Small intestine (tissue), 16 donors: ENCODE measurements at places on chromosomes 4 and X. TPM values are rescaled to one million over a fixed set of nuclear protein-coding genes. Genes with fewer than 3 reads are reported as not detected.

The PRR32 gene
- 0.62 TPM for polyA plus RNA-seq

GRCh38 chr4:54525602-54526001, 132.2 kb upstream of the KIT start:
- no peak overlapping the region for H3K4me3 ChIP-seq
- DNase-seq: no peak
- no peak overlapping the region for H3K27ac ChIP-seq
- H3K36me3 ChIP-seq: no peaks in the 10 kb centered on the region
- no peaks in the 10 kb centered on the region for H3K4me1 ChIP-seq
- H3K27me3 ChIP-seq: no peaks in the 10 kb centered on the region

- H3K27me3 ChIP-seq: peaks cover 7% of the 10 kb centered on the region
- DNase-seq: no peak
- H3K36me3 ChIP-seq: no peaks in the 10 kb centered on the region
- H3K4me1 ChIP-seq: no peaks in the 10 kb centered on the region
These were observed 12.8 kb upstream of the ASMTL start for GRCh38 chrX:1465286-1466231.

DNA sequence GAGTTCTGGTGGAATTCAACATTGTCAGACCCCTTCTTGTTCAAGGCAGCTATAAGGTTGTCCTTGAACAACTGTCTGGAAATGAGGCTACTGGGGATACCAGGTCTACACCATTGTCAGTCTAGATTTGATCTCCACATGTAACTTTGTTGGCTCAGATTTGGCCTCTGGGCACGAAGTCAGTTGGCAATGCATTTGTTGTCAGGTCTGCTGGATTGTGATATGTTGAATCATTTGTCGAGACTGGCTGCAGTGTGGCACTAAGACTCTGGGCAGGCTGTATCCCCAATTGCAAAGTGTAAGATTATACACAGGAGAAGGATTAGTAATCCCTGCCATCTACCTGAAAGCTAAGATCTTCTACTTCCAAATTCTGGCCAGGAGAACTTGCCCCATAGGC, 26.5 kb downstream of the ZNF81 start:
- H3K27me3 ChIP-seq: no peaks in the 10 kb centered on the region
- no peaks in the 10 kb centered on the region for H3K36me3 ChIP-seq
- peaks cover 3% of the 10 kb centered on the region for H3K4me1 ChIP-seq
- H3K4me3 ChIP-seq: no peak overlapping the region

DNA sequence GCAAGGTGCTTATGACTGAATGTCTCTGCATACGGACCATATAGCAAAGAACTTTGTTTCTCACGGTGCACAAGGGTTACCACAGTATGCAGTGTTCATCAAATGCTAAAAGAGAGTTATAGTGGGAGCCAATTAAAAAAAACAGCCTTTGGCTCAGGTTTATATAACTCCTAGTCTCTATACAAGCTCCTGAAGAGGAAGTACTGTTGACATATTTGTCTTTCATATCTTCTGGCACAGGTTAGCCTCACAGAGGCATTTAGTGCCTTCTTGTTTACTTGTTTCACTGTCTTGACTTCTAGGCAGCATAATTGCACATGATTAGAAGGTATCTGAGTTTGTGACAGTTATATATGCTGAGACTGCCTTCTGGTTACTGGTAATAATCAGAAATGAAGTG, 158.8 kb upstream of the FAM47C start:
- H3K4me1 ChIP-seq: no peaks in the 10 kb centered on the region
- H3K36me3 ChIP-seq: no peaks in the 10 kb centered on the region
- no peaks in the 10 kb centered on the region for H3K27me3 ChIP-seq
- peak; percentile 5 for DNase-seq

- peak; percentile 49 for DNase-seq
- H3K27ac ChIP-seq: no peak overlapping the region
- no peak overlapping the region for H3K4me3 ChIP-seq
- H3K4me1 ChIP-seq: no peaks in the 10 kb centered on the region
- no peaks in the 10 kb centered on the region for H3K36me3 ChIP-seq
These were observed 183.2 kb upstream of the MAGEE2 start for GRCh38 chrX:75968293-75968692.

The ADGRG2 gene
- polyA plus RNA-seq: 1.6 TPM

GRCh38 chr4:66404141-66404540, 733.9 kb upstream of the EPHA5 start:
- H3K4me3 ChIP-seq: no peak overlapping the region
- no peak for DNase-seq
- no peaks in the 10 kb centered on the region for H3K27me3 ChIP-seq
- H3K4me1 ChIP-seq: no peaks in the 10 kb centered on the region
- no peaks in the 10 kb centered on the region for H3K36me3 ChIP-seq

GRCh38 chr4:146029147-146029546, 90.5 kb upstream of the ZNF827 start:
- peaks cover 18% of the 10 kb centered on the region for H3K4me1 ChIP-seq
- no peak for DNase-seq

- no peaks in the 10 kb centered on the region for H3K27me3 ChIP-seq
- DNase-seq: no peak
- H3K27ac ChIP-seq: no peak overlapping the region
- H3K4me3 ChIP-seq: no peak overlapping the region
- no peaks in the 10 kb centered on the region for H3K36me3 ChIP-seq
These were observed 174.1 kb downstream of the COX18 start for GRCh38 chr4:72895408-72895807.

The TMSB15B gene
- 1.8 TPM for polyA plus RNA-seq

The KCND1 gene
- 0.27 TPM for polyA plus RNA-seq

- no peaks in the 10 kb centered on the region for H3K27me3 ChIP-seq
- H3K27ac ChIP-seq: no peak overlapping the region
- H3K36me3 ChIP-seq: no peaks in the 10 kb centered on the region
- peaks cover 7% of the 10 kb centered on the region for H3K4me1 ChIP-seq
- no peak overlapping the region for H3K4me3 ChIP-seq
- DNase-seq: no peak
These were observed 172.6 kb downstream of the AMELX start for GRCh38 chrX:11465648-11466411.

DNA sequence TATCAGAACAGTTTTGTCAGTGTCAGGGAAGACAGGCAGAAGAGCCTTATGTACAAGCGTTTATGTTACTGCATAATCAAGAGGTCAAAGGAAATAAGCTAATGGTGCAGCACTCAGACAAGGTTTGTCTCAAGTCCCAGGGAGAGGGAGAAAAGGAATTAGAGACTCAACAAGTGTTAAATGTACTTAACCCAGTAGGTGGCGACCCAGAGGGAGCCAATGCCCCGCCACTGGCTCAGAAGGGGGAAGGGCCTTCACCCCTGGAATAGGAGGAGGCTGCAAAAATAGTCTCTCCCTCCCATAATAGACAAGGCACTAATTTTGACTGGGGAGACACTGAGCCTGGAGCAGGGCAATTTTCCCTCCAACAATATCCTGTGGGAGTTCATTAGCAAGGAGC, 14.1 kb upstream of the PAPSS1 start:
- no peaks in the 10 kb centered on the region for H3K36me3 ChIP-seq
- H3K27ac ChIP-seq: no peak overlapping the region
- DNase-seq: no peak
- no peak overlapping the region for H3K4me3 ChIP-seq
- H3K27me3 ChIP-seq: no peaks in the 10 kb centered on the region

- H3K27me3 ChIP-seq: no peaks in the 10 kb centered on the region
- no peaks in the 10 kb centered on the region for H3K4me1 ChIP-seq
- H3K27ac ChIP-seq: no peak overlapping the region
- peaks cover 7% of the 10 kb centered on the region for H3K36me3 ChIP-seq
These were observed 2.0 kb downstream of the GTPBP6 start for GRCh38 chrX:316351-317325.

GRCh38 chr4:102557636-102558035, 56.5 kb downstream of the NFKB1 start:
- peaks cover 6% of the 10 kb centered on the region for H3K4me1 ChIP-seq
- DNase-seq: no peak
- H3K4me3 ChIP-seq: no peak overlapping the region
- peaks cover 3% of the 10 kb centered on the region for H3K36me3 ChIP-seq
- no peak overlapping the region for H3K27ac ChIP-seq

- no peaks in the 10 kb centered on the region for H3K4me1 ChIP-seq
- H3K27me3 ChIP-seq: no peaks in the 10 kb centered on the region
- peak; percentile 33 for DNase-seq
- no peaks in the 10 kb centered on the region for H3K36me3 ChIP-seq
These were observed at the start of gene HSPA4L for GRCh38 chr4:127782275-127783025. Gene HSPA4L, plus strand, starts transcription at chr4:127782322. Its CDS starts 229 bp downstream, at chr4:127782551.

- H3K4me1 ChIP-seq: peaks cover 10% of the 10 kb centered on the region
- peaks cover 2% of the 10 kb centered on the region for H3K27me3 ChIP-seq
- no peaks in the 10 kb centered on the region for H3K36me3 ChIP-seq
- H3K27ac ChIP-seq: peak overlapping the region; percentile 86
- DNase-seq: no peak
These were observed 691 bp upstream of the EREG start for GRCh38 chr4:74364256-74364651.

DNA sequence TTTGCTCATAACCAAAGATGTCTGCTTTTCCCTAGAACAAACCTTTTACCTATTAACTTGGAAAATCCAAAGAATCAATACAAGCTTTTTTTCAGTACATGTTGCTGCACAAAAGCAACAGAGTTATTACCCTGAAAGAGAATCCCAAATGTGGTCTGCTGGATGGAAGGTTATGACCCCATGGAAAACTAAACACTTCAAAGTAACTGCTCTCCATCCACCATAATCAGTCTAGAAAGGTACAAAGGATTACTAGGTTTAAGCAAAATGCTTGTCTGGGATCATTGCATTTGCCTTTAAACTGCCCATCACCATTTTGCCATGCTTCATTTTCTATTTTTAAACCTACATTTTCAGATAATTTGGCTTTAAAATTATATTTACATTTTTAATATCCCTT, 11.7 kb downstream of the MMRN1 start:
- no peaks in the 10 kb centered on the region for H3K4me1 ChIP-seq
- no peaks in the 10 kb centered on the region for H3K27me3 ChIP-seq
- no peak overlapping the region for H3K4me3 ChIP-seq
- DNase-seq: no peak

DNA sequence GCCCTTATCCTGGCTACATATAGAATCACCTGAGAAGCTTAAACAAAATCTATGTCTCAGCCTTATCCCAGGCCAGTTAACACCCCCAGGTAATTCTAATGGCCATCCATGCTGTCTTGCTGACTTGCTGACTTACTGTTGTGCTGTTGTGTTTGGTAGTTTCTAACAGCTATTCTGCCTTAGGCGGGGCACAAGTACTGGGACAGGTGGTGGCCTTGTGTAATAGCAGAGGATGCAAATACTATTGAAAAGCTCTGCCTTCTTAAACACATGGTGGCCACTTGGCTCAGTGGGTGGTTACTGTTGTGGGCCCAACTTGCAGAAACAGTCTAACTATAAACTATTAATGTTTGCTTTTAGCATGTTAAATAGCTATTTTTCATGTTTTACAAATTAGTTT, 56.2 kb downstream of the CDS1 start:
- no peaks in the 10 kb centered on the region for H3K4me1 ChIP-seq
- H3K27ac ChIP-seq: no peak overlapping the region
- H3K36me3 ChIP-seq: peaks cover 4% of the 10 kb centered on the region
- no peak overlapping the region for H3K4me3 ChIP-seq

DNA sequence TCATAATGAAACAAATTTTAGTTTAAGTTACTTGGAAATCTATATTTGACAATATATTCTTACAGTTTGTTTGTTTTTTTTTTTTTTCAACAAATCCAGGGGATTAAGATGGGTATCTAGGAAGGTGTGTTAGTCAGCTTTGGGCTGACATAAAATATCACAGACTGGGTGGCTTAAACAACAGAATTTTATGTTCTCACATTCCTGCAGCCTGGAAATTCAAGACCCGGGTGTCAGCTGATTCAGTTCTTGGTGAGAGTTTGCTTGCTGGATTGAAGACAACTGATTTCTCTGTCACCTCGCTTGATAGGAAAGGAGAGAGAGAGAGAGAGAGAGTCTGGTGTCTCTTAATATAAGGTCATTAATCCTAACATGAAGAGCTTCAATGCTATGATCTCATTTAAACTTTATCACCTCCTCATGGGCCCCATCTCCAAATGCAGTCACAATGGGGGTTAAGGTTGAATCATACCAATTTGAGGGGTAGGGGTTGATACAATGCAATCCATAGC, 465.2 kb downstream of the CENPC start:
- no peaks in the 10 kb centered on the region for H3K36me3 ChIP-seq
- DNase-seq: no peak
- no peaks in the 10 kb centered on the region for H3K27me3 ChIP-seq
- H3K27ac ChIP-seq: no peak overlapping the region
- no peaks in the 10 kb centered on the region for H3K4me1 ChIP-seq

GRCh38 chr4:106048250-106048971, 153.1 kb downstream of the NPNT start:
- no peaks in the 10 kb centered on the region for H3K4me1 ChIP-seq
- no peak overlapping the region for H3K27ac ChIP-seq
- no peak overlapping the region for H3K4me3 ChIP-seq
- no peaks in the 10 kb centered on the region for H3K27me3 ChIP-seq

DNA sequence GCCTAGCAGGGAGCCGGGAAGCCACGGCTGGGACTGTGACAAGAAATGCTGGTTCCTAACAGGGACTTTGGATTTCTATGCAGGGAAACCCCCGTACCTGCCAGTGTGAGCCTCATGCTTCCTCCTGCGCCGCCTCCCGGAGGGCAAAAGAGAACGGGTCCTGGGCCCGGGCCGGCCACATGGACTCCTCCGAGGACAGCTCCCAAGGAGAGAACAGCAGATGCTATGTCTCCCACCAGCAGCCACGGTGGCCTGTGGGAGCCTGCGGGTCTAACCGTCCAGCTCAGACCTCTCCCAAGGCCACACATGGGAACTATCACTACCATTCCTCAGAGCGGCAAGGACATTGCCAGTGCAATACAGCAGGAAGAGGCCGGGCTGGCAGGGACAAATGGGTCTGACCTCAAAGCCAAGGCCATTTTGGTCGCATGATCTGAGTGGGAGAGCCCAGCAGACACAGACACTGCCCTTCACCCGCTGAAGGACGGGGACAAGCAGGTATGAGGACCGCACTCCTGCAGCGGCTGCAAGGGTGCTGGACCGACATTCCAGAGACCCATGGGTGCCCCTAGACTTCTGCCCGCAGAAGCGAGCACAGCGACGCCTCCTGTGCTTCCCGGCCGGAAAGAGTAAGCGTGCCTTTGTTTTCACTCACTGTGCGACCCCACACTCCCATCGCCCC, 4.5 kb upstream of the C4orf50 start:
- H3K4me3 ChIP-seq: no peak overlapping the region
- no peak for DNase-seq
- no peak overlapping the region for H3K27ac ChIP-seq
- H3K4me1 ChIP-seq: no peaks in the 10 kb centered on the region
- no peaks in the 10 kb centered on the region for H3K27me3 ChIP-seq

The H2BW2 gene
- not detected for polyA plus RNA-seq

The PHOX2B gene
- not detected for polyA plus RNA-seq

The PDGFRA gene
- polyA plus RNA-seq: 73.7 TPM

DNA sequence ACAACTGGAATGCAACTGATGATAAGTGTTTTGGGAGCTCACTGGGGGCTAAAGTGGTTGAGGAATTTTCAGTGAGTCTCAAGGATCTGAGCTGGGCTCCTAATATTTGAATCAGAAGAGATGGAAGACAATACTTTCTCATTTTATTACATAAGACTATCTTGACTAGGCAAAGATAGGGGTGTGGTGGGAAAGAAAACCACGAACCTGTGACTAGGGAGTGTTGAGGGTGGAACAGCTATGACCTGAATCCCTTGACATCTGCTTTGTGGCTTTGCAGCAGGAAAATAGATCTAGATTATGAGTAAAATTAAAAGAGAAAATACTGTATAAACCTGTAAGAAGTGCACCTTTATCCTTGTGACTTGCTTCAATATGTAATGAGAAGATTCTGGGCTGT, 295.1 kb upstream of the TEX13A start:
- H3K4me3 ChIP-seq: no peak overlapping the region
- DNase-seq: no peak
- no peaks in the 10 kb centered on the region for H3K27me3 ChIP-seq
- no peaks in the 10 kb centered on the region for H3K4me1 ChIP-seq

- no peak overlapping the region for H3K27ac ChIP-seq
- no peaks in the 10 kb centered on the region for H3K27me3 ChIP-seq
- H3K36me3 ChIP-seq: no peaks in the 10 kb centered on the region
- DNase-seq: no peak
- H3K4me1 ChIP-seq: no peaks in the 10 kb centered on the region
These were observed 68.0 kb downstream of the OPHN1 start for GRCh38 chrX:68365341-68365740.
